Germinal center (tissue), 1 donor: ENCODE measurements at places on chromosomes 1 and 21.

GRCh38 chr1:53398576-53399365 lies 60.4 kb upstream of the DMRTB1 start:
- DNase-seq: no peak

DNA sequence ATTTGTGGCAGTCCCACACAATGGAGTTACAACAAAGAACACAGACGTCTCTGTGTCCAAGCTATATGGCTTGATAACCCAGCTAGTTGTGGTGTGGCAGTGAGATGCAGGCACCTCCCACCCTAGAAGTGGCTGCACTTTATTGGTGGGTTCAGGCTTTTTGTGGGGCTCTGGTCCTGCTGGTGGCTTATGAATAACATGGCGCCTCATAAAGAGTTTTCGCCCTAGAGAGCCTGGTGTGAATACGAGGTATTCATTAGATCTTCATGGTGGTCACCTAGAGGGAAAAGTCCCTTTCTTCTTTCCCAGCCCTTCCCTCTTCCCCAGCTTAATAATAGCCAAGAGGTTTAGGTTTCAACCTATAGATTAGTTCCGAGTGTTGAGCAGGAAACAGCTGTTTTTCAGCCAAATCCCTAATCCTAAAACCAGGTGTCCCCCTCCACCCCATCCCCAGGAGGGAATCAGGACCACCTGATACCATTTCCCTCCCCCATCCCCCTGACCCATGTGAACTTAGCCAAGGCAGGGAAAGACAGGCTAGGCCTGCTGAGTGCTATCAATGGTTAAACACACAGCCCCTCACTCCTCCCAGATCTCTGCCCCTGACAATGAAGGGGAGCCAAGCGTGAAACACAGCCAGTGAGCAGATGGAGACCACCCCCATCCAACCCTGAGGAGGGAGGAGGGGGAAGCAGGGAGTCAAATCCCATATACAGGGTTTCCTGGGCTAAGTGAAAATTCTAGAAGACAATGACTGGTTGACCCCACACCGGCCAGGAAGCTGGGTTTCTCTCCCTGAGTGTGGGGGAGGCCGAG lies 58.2 kb downstream of the NFASC start:
- DNase-seq: no peak

DNA sequence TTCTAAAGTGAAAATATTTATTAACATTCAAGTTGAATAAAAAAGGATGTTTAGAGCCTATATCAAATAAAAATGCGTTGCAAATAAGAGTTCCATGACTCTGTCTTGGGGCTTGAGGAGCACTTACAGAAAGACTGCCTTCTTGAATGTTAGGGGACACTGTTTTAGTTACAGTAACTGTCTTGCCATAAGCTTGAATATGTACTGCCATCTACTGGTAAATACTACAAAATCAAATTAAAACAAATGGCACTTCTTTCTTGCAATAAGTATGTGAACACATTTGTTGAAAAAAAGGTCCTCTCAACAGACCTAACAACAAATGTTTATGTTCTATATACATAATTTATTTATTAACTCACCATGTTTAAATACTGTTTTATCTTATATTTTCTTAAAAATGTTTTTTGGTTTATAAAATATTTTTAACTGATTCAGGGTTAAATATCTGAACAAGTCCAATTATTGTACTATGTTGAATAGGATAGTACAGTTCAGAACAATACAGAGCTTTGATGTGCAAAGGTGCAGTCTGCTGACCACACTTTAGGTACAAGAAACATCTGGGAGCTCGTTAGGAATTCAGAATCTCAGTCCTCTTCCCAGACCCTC lies 199.5 kb downstream of the LRRIQ3 start:
- DNase-seq: no peak

GRCh38 chr1:60908159-60908558 lies 174.2 kb upstream of the NFIA start:
- no peak for DNase-seq

- no peak for DNase-seq
These were observed 212.4 kb upstream of the USP24 start for GRCh38 chr1:55427606-55428005.

DNA sequence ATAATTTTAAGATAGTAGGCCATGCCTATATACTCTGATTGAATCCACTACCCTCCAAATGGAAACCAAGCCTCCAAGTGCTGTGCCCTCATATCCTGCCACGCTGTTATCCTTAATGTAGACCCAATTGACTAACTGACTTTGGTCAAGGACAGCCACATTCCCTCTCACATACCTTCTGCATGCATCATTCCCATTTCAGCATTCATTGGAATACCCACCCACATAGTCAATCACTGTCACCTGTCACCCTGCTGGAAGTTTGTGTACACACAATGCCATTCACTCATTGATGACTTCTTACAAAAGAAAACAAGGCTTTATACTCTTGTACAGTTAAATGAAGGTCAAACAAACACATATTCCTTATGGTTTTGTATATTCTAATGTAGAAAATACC lies 221.1 kb upstream of the PBX1 start:
- DNase-seq: no peak

- DNase-seq: peak; percentile 28
These were observed 431 bp downstream of the ARPC5 start for GRCh38 chr1:183635099-183635605.

- no peak for DNase-seq
These were observed 69.1 kb downstream of the SPSB1 start for GRCh38 chr1:9361630-9362260.

DNA sequence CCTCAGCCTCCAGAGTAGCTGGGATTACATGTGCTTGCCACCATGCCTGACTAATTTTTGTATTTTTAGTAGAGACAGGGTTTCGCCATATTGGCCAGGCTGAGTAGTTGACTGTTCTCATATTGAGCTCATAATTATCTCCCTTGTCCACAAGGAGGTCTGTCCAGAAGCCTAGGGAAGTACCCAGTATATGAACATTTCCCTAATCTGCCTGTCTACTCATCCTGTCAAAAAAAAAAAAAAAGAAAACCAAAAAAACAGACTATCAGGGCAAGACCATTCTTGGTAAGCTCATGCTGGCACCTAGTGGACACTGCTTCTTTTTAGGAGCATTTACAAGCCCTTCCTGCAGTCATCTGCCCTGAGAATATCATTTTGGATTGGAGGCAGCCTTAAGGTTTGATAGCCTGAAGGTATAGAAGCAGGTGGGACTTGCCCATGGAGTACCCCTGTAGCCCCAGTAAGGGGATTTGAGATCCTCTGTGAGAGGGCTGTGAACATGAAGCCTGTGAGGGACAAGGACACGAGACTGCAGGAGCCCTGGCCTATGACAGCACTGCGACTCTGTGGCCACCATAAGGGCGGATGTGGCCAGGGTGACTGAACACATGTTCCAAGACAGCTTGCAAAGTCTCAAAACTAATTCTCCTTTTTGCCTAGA lies 10.8 kb upstream of the DUSP12 start:
- DNase-seq: peak; percentile 21

- DNase-seq: no peak
These were observed 56.3 kb upstream of the ADAMTS5 start for GRCh38 chr21:27023186-27023585.

DNA sequence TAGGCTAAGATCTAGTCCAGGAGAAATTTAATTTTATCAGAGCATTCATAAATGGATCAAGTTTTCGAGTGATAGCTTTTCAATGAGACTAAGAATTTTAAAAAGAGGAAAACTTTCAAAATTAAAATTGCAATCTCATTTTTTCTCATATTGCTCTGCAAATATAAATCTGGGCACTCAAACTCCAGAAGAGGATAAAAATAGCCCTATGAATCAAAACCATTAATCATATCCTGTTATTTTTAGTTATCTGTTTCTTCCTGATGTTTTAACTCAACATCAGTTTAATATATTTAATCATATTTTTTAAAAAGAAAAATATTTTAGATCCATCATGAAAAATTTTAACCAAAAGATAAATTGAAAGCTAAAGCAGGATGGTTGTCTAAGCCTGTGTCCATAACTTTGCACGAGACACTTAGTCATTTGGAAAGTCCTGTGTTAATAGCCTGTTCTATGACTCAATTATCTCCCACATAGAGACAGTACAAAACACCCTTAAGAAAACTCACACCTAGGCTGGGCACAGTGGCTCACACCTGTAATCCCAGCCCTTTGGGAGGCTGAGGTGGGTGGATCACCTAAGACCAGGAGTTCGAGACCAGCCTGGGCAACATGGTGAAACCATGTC lies 17.1 kb upstream of the PRRC2C start:
- no peak for DNase-seq

GRCh38 chr1:109399326-109399957 lies 1.7 kb upstream of the SORT1 start:
- peak; percentile 50 for DNase-seq

GRCh38 chr1:36481771-36482723 lies 666 bp downstream of the CSF3R start:
- no peak for DNase-seq

DNA sequence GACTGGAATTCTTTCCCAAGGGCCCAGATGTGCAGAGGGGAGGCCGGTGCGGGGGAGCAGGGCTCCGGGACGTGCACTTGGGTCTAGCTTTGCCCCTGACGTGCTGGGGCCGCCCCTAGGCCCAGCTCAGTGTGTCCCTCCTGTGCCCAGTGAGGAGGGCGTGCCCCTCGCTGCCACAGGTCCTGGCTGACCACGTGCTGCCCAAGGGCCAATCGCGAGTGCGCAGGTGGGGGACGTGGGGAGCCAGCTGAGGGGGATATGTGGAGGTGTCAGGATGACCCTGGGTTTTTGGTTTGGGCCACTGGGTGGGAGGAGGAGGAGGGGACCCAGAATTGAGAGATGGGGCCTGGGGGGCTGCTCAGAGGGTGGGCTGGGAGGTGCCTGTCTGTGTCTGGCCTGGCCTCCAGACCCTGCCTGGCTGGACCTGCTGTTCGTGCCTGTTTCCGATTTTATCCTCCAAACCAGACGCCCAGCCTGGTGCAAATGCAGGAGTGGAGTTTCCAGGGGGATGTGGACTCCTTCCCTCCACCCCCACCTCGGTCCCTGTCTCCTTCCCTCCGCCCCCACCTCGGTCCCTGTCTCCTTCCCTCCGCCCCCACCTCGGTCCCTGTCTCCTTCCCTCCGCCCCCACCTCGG lies 6.1 kb upstream of the RNF223 start:
- no peak for DNase-seq

DNA sequence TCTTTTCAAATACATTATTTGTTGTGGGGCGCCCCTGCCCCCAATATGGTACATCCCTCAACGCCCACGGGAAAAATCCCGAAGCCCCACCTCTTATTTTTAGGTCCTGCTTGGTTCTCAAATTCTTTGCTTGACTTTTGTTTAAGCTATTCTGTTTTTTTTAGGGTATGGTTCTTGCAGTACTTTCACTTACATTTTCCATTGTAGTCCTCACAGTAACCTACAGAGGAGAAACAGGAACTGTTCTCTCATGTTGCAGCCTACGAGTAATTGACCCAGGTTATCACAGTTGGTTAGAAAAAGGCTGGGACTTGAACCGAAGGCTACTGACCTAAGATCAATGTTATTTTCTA lies 697 bp upstream of the C21orf91 start:
- DNase-seq: peak; percentile 70

GRCh38 chr1:211625040-211625439 lies 46.1 kb upstream of the SLC30A1 start:
- DNase-seq: no peak

DNA sequence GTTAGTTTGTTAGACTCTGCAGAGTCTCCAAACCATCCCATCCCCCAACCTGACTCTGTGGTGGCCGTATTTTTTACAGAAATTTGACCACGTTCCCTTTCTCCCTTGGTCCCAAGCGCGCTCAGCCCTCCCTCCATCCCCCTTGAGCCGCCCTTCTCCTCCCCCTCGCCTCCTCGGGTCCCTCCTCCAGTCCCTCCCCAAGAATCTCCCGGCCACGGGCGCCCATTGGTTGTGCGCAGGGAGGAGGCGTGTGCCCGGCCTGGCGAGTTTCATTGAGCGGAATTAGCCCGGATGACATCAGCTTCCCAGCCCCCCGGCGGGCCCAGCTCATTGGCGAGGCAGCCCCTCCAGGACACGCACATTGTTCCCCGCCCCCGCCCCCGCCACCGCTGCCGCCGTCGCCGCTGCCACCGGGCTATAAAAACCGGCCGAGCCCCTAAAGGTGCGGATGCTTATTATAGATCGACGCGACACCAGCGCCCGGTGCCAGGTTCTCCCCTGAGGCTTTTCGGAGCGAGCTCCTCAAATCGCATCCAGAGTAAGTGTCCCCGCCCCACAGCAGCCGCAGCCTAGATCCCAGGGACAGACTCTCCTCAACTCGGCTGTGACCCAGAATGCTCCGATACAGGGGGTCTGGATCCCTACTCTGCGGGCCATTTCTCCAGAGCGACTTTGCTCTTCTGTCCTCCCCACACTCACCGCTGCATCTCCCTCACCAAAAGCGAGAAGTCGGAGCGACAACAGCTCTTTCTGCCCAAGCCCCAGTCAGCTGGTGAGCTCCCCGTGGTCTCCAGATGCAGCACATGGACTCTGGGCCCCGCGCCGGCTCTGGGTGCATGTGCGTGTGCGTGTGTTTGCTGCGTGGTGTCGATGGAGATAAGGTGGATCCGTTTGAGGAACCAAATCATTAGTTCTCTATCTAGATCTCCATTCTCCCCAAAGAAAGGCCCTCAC lies at the start of gene OLIG2:
Gene OLIG2, plus strand, starts transcription at position 447 of the 954 bp plus-strand sequence. CDS start 928 bp downstream, outside the sequence.
- no peak for DNase-seq

DNA sequence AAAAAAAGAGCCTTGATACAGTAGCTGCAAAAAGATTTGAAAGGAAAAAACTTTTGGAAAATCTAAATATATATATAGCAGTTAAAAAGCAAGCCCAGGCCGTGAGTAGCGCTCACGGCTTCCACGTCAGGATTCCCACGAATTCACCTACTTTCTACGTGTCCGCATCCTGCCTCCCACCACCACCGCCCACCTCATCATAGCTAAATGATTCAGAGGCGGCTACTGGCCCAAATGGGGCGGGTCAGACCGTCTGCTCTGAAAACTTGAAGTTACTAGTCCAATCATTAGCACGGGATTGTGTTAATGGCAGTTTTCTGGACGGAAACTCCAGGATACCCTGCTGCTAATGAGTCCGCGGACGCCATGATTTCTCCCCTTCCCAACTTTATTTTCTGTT lies 1.3 kb upstream of the CCSAP start:
- DNase-seq: no peak

DNA sequence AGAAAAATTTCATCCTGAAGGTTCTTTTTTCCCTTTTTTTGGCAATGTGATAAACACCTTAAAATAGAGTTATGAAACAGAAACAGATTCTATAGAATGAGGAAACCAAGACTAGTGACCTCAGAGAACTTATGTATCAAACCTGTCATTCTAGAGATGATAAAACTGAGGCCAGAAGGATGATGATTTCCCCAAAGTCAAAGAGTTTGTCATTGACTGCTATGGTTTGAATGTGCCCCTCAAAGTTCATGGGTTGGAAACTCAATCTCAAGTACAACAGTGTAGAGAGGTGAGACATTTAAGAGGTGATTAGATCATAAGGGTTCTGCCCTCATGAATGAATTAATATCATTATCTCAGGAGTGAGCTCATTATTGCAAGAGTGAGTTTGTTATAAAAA lies 13.7 kb upstream of the BEND5 start:
- DNase-seq: no peak

- DNase-seq: no peak
These were observed 600.6 kb downstream of the PTPRU start for GRCh38 chr1:29836651-29837646.

GRCh38 chr1:23562137-23562876 lies 3.0 kb upstream of the ID3 start:
- DNase-seq: peak; percentile 57

- no peak for DNase-seq
These were observed 1369.1 kb upstream of the ADGRL4 start for GRCh38 chr1:80375662-80376061.
